ENCODE measurements at places on chromosomes 4 and X.

DNA sequence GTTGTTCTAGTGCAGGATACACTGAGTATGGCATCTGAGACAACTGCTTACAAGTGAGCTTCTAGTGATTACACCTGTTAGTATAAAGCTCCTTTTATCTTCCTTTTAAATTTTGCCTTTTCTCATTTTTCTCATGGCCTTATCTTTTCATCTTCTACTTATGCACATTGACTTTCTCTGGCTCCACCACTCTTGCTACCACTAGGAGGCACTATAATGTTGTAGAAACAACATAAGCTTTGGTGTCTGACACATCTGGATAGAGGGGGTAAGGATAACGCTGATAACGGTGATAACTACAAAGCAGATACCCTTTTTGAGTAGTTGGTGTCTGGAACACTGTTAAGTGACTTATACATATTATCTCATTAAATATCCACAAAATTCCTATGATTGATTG lies 187.4 kb upstream of the TEX13C start:
- DNase-seq: no peak

DNA sequence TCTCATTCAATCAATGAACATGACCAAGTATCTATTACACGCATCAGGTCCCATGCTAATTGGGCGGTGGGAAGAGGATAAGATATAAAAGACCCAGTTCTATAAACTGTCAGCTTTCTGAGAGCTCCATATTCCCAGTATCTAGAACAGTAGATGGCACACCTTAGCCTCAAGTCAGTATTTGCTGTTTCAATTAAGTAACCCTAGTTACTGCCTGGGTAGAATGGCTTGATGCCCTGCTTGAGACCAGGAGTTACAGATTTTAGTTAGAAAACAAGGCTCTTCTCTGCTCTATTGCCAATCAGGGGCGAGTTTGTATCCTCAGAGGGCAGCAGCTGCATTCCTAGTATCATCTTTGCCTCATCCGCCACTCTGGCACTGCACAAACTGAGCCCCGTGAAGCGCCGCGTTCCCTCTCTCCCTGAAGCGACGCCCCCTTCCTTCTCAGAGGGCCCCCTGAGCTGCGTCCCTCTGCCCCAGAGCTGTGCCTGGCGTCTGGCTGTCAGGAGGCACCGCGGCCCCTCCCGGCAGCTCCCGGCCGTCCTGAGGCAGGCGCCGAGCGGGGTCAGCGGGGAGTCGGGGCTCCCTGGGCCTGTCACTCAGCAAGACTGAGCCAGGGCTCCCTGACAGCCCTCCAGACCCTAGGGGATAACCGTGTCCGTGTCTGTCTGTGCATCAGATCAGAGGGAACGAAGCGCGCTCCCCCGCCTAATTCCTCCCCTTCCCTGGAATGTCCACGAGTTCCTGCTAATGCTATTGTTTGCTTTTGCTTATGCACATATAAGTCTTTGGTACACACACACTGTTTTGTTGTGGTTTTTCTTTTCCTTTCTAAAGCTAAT lies 212.4 kb upstream of the TTC29 start:
- DNase-seq: no peak

GRCh38 chrX:20952180-20952579 lies 422.0 kb upstream of the CNKSR2 start:
- no peak for DNase-seq

DNA sequence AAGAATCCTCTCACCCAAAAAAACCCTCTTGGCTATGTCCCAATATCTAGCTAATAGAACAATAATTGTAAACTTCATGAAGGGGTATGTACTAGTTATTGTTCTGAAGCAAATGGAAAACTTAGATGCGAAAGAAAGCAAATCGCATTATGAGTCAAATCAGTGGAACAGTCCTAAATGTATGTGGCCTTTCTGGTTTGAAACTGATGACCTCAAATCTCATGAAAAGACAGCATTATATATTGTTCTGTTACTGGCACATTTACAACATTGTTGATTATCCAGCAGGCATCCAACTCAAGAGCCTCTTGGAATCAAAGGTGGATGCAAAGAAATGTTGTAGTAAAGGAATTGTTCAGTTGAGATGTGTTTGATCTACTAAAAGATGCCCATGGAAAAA lies 34.7 kb downstream of the CSN3 start:
- no peak for DNase-seq

GRCh38 chr4:126591583-126591982 lies 1041.2 kb upstream of the INTU start:
- no peak for DNase-seq

DNA sequence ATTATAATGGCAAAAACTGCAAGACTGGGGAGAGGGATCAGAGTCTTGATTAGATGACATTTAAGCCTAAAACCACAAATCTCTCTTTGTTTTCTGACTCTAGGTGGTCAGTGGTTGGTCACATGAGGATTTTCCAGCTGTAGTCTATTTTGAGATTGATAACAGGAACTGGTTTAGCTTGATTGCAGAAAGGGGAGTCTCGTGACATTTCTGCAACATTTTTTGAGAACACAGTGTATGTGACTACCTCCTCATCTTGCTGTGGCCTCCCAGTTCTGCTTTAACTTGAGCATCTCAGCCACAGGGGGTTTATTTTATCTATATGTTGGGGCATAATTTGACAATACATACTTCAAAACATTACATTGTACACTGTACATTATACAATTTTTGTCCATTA lies 726.4 kb upstream of the MAGEB2 start:
- DNase-seq: no peak

- no peak for DNase-seq
Measured at GRCh38 chr4:165360041-165360695, 18.6 kb upstream of the CPE start.

- no peak for DNase-seq
Measured at GRCh38 chr4:98166025-98166730, 22.9 kb upstream of the STPG2 start.

- DNase-seq: no peak
Measured at GRCh38 chr4:17491196-17491595, 20.7 kb downstream of the QDPR start.

Measured in activated CD4-positive, alpha-beta T cell treated with anti-CD3 and anti-CD28 coated beads for 36 hours (primary cell).